Activated CD4-positive, alpha-beta T cell treated with anti-CD3 and anti-CD28 coated beads, Interleukin-2, amount 10 ng/mL, durations not matched to agents 24 days and 14 days (primary cell): ENCODE measurements at places on chromosomes 12 and 14. TPM values are rescaled to one million over a fixed set of nuclear protein-coding genes. Genes with fewer than 3 reads are reported as not detected.

PTPRO gene
- 0.69 and 1.6 TPM in 2 replicates for total RNA-seq

ACVRL1 gene
- total RNA-seq: not detected in 2 replicates

BICD1 gene
- 16.0 and 18.2 TPM in 2 replicates for total RNA-seq

KLRG1 gene
- 0.71 and 0.84 TPM in 2 replicates for total RNA-seq

DNA sequence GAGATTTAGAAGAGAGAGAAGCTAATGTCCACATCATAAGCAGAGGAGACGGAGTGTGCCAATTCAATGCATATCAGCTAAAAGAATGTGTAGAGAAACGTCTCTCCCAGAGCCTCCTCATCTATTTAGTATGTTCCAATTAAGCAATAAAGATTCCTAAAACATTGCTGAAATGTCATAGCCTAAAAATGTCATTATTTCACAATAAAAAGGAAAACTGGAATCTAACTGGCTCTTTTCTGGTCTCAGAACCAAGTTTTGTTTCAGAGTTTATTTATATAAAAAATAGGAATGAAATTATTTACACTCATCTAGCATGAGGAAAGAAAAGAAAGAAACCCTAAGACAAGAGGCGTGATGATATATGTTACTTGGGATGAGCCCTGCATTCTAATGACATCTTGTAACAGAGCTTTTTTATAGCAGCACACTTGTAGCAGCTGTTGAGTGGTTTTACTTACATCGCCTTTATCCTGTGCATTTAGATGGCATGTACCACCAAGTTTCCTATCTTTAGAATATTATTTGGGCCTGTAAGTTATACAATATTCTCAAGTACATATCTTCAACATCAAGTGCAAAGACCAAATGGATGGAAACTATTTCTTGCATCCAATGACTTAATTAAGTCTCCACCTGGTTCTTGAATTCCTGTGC is 266.3 kb upstream of the PRKD1 start:
- DNase-seq: no peak

DNA sequence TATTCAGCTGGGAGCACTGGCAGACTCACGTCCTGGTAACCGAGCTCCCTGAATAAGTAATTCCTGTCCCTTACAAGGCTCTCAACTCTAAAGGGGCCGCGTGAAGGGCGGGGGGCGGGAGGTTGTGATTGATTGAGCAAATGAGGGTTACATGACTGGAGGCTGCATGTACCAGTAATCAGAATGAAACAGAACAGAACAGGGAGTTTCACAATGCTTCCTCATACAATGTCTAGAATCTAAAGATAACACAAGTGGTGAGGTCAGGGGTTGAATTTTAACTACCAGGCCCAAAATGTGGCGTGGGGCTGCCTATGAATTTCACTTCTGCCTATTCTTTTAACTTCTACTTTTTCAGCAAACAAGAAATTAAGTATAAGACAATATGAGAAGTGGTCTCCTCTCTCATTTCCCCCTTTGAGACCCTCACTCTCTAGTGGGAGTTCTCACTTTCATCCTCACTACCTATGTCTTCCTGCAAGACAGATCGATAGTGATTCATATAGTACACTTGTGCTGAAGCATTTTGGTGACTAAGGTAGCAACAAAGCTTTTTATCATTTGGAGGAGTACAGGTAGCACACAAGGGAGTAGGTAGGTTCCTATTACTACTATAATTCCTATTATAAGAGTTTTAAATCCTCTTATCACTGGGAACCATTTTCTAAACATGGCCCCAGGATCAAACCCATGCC is 239.8 kb downstream of the KTN1 start:
- no peak for DNase-seq

GRCh38 chr14:63009495-63009894 is 35.8 kb downstream of the KCNH5 start:
- DNase-seq: no peak

GRCh38 chr12:118183155-118183554 is 47.2 kb downstream of the PEBP1 start:
- DNase-seq: no peak

DNA sequence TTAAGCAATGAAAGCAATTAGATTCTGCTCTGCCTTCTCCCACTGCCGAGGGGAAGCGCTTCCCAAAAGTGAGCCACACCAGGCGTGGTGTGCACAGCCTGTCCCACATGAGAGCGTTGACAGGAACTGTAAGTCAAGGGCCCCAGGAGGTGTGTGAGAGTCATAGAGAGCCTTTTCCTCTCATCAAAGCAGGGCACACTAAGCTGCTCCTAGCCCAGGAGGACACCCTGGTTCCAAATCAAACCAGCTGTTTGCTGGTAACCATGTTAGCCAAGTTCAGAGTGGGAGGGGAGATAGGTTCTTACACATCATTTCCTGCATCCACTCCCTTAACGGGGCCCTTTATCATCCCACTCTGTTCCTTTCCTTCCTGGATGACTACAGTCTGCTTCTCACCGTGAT is 98.3 kb downstream of the SPTSSA start:
- no peak for DNase-seq
